DMS153 (cell line): ENCODE measurements at places on chromosomes 6 and 20.

DNA sequence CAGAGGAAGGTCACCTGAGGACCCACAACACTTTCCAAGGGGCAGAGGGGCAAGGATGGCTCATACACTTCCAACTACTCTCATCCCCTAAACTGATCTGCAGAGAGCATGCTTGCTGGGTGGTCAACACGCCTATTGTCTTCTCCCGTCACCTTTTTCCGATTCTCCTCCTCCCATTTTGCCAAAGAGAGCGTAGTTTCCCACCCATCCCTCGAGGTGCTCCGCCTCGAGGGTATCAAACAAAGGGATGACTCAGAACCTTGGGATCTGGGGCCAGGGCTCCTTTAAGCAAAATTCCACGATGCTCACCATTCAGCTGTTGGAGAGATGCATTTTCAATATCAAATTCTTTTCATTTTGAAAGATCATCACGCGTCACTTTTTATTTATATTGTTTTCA is 507.5 kb upstream of the SULF2 start:
- no peak for DNase-seq

DNA sequence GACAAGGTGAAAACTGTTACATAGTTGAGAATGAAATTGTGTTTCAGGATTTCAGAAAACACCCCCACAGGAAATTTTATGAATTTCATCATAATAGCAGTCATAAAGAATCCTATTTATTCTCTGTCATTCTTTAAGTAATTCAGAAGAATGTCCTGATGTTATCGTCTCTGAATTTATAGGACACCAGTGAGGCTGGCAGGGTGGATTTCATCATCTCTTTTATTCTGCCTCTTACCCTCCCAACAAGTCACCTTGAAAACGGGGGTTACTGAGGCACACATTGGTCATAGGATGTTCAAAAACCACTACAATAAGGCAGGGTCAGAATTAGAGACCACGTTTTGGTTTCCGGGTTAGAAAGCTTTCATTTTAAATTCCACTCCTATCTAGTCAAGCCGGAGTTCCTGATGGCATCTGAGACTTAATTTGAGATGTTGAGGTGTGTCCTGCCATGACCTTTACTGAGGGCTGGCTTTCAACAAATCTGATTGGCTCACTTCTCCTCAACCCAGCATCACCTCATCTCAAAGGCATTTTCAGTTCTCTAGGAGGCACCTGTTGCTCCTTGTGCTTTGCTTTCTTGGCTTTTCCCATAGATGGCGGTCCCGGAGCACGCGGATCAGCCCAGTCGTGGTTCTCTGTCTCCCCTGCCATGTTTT is 230.6 kb upstream of the SUPT3H start:
- DNase-seq: no peak

DNA sequence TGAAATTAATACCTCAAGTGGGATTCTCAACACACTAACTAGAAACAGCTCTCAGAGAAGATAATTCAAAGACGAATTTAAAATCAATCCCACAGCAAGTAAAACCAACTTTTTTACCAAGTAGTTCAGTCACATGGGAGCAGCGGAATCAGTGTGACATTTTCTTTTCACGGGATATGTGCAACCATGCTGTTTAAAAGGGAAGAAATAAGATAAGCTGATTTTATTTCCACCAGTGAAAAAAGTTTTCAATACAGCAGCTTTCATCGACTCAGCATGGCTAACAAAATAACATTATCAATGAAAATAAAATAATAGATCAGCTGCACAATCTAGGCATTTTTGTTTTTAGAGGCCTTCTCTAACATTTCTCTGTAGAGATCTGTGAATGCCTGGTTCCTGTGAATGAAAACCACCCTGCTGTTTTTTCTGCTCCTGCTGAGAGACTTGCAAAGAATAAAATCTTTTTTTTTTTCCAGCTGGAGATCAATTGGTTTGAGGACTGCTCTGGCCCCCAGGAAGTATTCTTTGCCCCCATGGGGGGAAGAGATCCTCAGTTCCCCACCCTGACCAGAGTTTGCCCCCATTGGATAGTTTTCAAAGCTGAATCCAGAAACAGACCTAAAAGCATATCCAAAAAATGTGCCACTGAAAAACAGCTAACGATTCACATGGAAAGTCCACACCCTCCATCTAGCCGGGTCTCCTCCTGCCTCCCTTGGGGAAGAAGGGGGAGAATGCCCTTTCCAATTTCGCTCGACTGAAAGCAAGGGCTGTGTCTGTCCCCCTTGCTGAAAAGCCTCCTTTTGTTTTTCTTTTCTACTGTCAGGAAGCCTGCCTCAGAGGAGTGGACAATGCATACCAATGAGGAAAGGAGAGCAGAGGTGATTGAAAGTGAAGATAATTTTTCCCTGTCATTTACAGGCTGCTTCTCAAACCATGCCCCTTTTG is 317.6 kb downstream of the PRKN start:
- no peak for DNase-seq

GRCh38 chr6:131844243-131844841 is 36.5 kb downstream of the ENPP1 start:
- no peak for DNase-seq

GRCh38 chr6:121006024-121006423 is 328.3 kb downstream of the TBC1D32 start:
- no peak for DNase-seq

GRCh38 chr6:142173980-142174379 is 26.9 kb downstream of the VTA1 start:
- DNase-seq: no peak
